ENCODE measurements at places on chromosomes 1 and 21. TPM values are rescaled to one million over a fixed set of nuclear protein-coding genes. Genes with fewer than 3 reads are reported as not detected.

- DNase-seq: no peak
Measured at GRCh38 chr1:42221952-42222606, 57.5 kb upstream of the GUCA2A start.

DNA sequence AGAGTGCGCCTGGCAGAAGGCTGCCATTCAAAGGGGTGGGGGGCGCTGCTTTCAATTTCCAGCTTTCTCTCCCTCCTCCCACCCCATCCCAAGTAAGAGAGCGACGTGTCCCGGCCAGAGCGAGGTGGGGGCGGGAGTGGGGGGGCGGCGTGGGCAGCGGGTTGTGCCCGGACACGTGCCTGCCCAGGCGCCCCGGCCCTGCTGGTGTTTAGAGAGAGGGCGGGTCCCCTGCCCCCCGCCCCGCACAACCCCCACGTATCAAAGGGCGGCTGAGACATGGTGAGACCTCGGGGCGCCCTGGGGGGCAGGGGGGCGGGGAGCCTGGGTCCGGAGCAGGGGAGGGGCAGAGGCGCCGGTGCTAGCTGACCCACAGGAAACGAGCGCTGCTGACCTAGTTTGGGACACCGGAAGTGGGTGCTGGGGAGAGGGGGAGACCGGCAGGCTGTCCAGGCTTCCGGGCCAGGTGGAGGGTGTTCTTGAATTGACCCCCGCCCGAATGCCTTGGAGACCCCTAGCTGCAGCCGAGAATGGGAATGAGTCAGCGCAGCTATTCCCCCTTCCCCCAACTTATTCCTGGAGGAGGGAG is 1.3 kb downstream of the ZBTB7B start:
- DNase-seq: peak; percentile 80

GRCh38 chr1:52243221-52243987 is 101.5 kb downstream of the ZFYVE9 start:
- no peak for DNase-seq

DNA sequence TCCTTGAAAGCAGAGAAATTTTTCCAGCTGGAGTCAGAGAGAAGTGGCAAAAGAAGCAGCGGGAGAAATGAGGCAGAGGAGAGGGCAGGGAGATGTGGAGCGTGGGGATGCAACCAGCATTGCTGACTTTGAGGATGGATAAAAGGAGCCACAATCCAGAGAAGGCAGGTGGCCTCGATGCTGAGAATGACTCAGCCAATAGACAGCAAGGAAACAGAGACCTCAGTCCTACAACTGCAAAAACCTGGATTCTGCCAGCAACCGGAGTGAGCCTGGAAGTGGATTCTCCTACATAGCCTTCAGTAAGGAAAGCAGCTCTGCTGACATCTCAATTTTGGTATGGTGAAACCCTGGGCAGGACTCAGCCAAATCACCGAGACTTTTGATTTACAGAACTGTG is 128.9 kb upstream of the ATP1B1 start:
- DNase-seq: no peak

- DNase-seq: no peak
Measured at GRCh38 chr1:230696722-230697437, 17.0 kb downstream of the AGT start.

GRCh38 chr1:247362153-247362552 is 30.5 kb upstream of the ZNF496 start:
- no peak for DNase-seq

- peak; percentile 89 for DNase-seq
Measured at GRCh38 chr1:8314346-8315280, 3.3 kb upstream of the SLC45A1 start.

DNA sequence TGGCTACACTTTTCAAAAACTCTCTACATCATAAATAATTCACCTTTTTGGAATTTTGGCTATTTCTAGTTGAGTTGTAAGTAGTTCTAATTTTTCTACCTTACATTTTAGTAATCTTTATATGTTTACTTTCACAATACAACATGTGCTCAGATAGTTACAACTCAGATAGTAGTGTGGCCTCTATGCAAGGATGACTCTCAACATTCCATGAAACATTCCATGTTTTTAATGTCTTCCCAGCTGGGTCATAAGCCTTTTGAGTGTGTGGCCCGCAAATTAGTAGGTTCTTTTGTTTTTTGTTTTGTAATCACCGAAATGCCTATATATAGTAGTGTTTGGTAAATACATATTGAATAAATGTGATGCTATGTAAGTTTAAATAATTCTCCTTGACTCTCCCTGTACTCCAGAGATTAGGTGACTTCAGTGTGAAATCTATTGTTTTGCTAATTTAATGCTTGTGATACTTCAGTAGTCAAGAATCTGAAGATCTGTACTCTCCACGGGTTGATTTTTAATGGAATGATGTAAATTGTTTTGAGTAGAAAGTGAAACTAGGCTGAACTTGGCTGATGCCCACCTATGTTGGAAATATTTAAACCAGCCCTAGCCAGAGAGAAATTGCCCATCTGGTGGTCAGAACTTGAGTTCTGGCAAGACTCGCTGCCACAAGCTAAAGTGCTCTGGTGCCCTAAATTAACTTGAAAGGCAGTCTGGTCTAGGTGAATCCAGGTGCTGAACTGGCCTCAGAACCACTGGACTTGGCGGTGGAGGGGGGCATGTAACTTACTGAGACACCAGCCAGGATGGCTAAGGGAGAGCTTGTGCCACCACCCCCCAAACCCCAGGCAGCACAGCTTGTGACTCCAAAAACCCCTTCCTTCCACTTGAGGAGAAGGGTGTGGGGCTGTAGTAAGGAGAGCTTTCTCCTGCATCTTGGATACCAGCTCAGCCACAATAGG is 165.6 kb downstream of the USP25 start:
- DNase-seq: no peak

GRCh38 chr1:167856711-167857418 is 57.1 kb downstream of the ADCY10 start:
- no peak for DNase-seq

- no peak for DNase-seq
Measured at GRCh38 chr21:25878344-25878743, 143.6 kb downstream of the GABPA start.

DNA sequence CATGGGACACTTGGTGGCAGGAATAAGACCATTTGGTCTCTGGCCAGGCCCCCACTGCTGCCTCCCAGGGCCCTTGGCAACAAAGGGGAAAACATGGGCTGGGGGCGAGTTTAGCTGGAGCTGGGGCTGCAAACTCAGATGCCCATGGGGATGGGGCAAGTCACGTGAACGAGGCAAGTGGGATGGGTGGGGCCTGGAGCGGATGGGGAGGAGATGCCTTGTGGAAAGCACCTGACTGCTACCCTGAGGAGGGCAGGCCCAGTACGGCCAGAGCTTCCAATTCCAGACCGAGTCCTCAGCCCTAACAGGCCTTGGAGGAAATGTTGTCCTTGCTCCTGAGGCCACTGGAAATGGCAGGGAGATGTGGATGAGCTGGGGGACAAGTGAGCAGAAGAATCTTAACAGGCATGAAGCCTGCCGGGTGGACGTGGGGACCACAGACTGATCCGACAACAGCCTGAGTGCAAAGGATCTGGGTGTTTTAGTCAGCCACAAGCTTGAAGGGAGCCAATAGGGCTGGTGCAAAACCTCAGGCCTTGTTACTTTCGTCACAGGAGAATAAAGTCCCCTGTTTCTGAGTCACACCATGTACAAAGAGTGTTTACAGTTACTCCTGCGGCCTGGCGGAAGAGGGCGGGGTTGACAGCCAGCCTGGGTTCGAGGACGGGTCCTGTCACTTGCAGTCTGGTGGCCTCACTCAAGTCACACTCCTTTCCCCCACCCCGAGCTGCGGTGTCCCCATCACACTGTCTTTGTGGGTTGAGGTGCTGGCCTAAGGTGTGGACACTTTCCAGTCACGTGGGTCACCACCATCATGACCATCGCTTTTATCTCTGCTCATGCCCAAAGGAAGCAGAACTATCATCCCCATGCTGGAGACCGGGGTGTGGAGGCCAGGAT is 19.1 kb downstream of the RUNX3 start:
- DNase-seq: no peak

DNA sequence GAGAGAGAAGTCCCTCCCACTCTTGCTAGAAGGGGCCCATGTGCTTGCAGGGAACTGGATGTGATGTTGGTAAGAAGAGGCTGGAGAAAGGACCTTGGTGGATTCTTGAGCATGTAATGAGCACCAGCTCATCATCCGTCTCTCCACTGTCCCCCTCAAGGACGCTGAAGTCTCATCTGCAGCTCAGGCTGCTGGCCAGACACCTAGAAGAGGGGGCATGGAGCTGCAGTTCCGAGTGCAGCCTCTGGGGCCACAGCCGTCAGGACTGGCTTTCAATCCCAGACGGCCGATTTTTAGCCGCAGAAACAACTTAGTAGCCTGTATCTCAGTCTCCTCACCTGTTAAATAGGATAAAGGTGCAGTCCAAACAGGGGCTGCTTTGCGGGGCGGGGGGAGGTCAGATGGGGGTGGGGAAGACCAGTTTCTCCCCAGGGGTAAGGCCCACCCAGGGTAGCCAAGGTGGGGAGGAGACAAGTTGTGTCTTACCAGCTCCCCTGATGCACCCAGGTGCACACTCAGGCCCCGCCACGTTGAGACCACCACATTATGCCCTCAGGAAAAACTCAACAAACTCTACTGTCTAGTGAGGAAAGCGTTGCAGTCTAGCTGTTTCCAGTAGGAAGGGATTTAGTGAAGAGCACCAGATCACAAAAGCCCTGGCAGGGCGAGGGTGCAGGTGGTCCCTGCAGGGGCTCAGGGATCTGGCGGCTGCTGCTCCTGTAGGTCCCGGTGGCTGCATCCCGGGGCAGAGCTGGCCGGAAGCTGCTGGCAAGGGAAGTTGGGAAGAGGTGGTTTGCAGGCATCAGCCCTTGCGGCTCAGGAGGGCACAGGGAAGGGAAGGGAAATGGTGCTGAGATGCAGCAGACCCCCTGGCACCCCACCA is 29.5 kb downstream of the LDLRAP1 start:
- peak; percentile 85 for DNase-seq

DNA sequence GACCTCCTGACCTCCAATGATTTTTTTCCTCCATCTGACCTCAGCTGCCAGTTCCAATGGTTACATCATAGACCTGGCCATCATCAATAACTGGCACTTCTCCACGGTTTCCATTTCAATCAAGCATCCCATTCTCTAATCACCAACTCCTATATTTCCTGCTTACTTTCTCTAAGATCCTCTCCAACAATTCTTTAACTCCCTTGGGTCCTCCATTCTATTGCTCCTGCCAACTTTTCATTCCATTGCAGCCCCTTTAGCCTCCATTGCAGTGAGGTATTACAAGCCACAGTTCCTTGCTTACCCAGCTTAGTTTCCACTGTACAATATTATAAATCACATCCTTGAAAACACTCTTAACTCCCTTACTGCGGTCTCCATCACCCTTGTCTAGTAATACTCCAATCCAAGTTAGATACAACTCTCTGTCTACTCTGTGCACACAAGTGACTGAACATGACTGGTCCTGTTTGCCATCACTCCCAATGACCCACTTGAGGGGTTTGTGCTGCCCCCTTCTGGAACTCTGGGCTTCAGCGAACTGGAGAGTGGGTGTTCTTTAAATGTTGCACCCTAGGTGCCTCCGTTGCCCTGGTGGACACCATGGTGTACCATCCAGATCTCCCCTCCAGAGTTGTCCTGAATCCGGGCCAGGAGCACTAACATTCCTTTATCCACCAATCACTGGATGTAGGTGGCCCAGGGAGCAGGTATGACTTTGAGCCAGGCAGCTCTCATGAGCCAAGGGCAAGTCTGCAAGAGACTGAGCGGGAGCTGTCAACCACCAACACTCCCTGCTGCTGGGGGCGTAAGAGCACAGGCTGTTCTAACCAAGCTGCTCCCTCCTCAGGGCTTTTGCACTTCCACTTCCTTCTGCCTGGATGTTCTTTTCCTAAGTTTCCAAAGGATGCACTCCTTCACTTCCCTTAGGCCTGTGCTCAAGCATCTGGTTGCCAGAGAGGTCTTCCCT is 3.7 kb upstream of the FNDC7 start:
- no peak for DNase-seq

DNA sequence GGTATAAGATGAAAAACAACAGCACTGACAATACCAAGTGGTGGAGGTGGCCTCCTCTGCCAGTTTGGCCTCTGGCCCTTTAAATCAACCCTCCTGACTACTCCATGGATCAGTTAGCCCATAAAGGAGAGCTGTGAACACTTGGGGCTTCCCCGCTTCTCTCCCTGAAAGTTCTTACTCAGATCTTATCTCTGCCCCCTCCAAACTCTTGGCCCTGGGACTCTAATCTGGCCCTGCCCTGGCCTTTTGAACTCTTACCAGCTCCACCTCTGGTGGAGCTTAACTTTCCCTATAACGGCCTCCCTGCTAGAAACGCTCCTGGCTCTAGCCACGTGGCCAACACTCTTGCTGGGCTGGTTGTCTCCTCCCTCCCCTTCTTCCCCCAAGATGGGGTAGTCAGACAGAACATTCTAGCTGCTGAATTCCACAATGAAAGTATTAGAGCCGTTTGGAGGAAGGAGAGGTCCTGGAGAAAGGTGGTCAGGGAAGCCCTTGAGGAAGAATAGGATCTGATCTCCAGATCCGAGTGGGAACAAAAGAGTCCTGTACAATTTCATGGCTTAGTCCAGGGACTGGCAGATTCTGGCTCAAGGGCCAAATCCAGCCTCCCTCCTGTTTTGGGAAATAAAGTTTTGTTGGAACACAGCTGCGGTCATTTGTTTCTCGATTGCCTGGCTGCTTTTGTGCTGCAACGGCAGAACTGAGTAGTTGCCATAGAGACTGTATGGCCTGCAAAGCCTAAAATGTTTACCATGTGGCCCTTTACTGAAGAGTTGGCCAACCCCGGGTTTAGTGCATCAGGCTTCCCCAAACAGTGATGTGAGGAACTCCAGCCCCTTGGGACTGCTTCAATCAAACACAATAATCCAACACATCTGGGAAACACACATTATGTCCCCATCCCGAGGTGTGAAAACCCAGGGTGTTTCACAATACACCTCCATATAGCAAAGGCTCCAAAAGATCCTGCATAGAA is 9.5 kb upstream of the PIGR start:
- DNase-seq: no peak

Gene CD52
- not detected for polyA plus RNA-seq

Gene SLC2A5
- polyA plus RNA-seq: 0.02 TPM

Gene NMNAT2
- 0.06 TPM for polyA plus RNA-seq

Gene SH2D1B
- polyA plus RNA-seq: not detected

Gene PLEKHA6
- polyA plus RNA-seq: 3.1 TPM
